Stimulated activated CD4-positive, alpha-beta T cell treated with anti-CD3 and anti-CD28 coated beads, Interleukin-15, amount 100 ng/mL, for 1 hour (primary cell): ENCODE measurements at places on chromosomes 1 and 21.

- DNase-seq, result no peak
These were observed 59.9 kb downstream of the WARS2 start for GRCh38 chr1:119080586-119080985.

- DNase-seq, result no peak
These were observed 181.7 kb upstream of the DPYD start for GRCh38 chr1:98102345-98103030.

DNA sequence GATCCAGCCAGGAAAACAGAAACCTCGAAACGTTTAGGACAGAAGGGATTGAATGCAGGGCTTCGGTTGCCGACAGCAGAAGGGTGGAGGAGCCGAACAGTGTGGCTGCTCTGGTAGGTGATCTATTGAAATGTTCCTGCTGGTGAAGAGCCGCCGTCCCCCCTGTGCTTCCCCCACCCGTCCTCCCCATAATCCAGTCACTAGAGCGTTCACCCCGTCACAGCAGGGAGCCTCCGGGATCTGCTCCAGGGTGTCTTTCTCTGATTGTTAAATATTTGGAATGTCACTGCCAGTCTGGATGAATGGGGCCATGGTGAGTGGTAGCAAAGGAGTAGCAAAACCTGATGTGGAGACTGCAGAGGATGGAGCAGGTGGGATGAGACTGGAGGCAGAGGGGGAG lies 255.1 kb upstream of the CSF3R start:
- no peak for DNase-seq

DNA sequence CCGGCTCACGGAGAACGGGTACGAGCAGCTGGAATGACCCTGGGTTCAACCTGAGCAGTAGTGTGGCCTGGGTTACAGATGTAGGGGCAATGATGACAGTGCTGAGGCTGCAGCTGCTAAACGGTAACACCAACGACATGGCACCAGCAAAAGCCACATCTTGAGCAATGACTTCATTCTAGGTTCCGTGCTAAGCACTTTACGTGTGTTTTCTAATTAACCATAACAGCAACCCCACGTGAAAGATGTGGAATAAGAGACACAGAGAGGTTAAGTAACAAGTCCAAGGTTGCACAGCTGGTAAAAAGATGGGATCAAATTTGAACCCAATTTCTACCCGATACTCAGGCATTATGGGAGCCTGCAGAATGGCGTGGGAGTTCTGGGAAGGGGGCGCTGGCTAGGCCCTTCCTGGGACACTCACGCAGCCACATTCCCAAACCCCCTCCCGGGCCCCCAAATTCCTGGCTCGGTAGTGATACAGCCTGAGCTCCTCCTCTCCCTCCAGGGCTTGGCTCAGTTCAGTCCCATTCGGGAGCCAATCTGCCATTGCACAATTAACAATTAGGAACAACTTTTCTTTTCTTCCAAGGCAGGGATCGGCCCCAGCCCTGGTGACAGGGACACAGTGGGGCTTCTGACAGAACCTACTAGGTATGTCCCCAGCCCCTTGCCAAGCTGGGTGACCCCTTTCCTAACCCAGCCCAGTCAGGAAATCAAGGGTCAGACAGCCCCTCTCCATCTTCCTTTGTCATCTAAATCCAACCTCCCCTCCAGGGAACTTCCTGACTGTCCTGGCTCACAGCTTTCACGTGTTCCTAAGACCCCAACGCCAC lies 23.8 kb upstream of the ECE1 start:
- DNase-seq, result no peak
